ENCODE measurements at places on chromosomes 13 and 19.

DNA sequence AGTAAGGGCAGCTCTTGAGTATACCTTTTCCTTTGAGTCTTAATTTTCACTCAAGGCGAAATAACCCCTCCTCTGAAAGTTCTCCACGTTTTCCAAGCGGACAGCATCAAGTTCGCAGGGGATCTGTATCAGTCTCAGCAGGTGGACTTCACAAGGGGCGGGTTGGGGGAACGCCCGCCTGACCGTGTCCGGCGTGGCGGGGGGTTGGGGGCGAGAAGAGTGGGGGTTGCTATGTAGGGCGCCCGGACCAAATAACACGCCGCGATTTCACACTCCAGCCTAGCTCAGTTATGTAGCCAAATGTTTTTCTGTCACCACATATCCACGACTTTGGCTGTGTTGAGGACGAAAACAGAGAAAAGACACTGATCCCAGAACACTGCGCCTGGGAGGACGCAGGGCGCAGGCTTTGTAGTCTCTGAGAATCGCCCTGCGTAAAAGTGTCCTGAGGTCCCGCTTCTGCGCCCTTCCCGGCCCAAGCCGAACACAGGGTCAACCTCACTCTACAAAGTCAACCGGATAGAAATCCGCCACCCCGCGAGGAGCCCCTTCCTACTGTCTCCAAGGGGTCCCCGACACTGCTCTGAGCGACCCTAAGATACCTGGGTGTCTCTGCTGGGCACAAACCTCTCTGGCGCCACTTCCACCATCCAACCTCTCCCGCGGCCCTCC is 524 bp downstream of the RUBCNL start:
- DNase-seq, result no peak

GRCh38 chr19:919199-920050 is 2.3 kb downstream of the KISS1R start:
- no peak for DNase-seq

DNA sequence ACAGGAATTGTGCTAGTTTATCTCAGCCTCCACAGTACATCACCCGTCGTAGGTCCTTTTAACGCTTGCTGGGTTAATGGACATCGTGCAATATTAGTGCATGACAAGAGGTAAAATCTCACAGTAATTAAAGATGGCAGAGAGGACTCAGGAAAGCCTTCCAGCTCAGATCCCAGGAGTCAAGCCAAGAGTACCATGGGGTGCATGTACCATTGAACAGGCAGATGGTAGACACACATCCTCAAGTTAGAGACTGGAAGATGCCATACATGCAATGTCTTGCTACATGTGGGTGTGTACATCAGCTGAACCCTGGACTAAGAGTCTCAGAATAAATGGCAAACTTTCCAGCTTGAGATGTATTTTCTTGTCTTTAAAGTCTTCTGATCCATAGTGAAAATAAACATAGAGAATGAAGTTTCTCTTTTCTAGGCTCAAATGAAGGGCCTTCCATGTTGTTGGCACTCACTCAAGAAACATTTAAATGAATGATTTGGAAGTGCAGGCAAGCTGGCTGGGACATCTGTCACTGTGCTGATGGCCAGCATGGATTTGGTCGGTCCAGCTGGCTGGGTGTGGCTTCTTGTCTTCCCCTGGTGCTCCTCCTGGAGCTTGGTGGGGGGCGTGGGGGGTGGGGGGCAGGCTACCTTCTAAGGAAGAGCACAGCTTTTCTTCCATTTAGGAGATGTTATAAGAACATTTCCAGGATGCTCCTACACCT is 290.9 kb upstream of the MAB21L1 start:
- DNase-seq, result no peak

- peak; percentile 12 for DNase-seq
These were observed 5.9 kb upstream of the MATK start for GRCh38 chr19:3792114-3792513.

- no peak for DNase-seq
These were observed 33.3 kb upstream of the LRRC4B start for GRCh38 chr19:50601407-50602088.

GRCh38 chr13:113349491-113349890 is 14.4 kb downstream of the GRTP1 start:
- DNase-seq, result no peak

GRCh38 chr13:35926859-35927530 is 204.2 kb downstream of the DCLK1 start:
- DNase-seq, result no peak

- peak; percentile 28 for DNase-seq
These were observed 40.6 kb upstream of the EEF1AKMT1 start for GRCh38 chr13:20814224-20814910.

- no peak for DNase-seq
These were observed 225.3 kb upstream of the SERP2 start for GRCh38 chr13:44148159-44148914.

DNA sequence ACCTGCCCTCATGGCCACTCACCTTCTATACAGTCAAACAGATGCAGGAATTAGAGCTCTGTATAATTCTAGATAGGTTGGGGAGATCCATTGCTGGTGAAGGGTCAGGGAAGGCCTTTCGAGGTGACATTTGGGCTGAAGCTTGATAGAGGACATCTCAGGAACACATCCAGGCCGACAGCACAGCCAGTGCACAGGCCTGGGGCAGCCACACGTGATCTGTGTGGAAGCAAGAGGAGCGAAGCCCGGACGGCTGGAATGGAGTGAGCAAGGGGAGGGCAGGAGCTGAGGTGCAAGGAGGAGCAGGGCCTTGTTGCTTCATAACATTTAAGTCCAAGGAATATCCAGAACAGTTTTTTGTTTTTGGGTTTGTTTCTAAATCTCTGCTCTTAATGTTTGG is 4.5 kb upstream of the OVOL3 start:
- no peak for DNase-seq

GRCh38 chr13:51105046-51105445 is 6.0 kb downstream of the C13orf42 start:
- no peak for DNase-seq

- peak; percentile 98 for DNase-seq
These were observed 11.4 kb upstream of the USP12 start for GRCh38 chr13:27182844-27183497.

DNA sequence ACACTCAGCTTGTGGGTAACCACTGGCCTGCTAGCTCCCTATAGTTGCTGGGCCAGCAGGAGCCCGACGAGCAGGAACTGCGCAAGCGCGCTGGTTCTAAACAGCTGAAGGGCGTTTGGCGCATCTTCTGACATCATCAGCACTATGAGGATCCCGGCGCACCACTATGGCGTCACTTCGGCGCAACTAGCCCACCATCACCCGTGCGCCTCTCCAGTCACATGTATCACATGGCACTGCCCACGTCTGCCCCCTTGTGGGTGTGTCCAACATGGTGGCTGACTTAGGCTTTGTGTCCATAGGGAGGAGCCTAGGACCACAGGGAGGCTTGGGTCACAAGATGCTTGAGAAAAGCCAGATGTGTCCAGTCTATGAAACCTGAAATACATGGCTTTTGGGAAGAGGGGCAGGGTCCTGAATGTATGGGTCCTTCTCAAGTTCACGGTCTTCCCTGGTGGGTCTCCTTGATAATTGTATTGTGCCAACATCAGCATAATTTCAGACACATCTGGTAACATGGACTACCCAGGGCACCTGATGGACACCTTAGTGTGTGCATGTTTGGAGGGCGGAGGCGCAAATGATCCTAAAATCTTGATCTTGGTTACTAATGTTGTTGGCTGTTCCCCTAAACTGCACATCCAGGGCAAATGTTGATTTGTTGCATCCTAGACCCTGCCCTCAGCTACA is 18.0 kb downstream of the KLK4 start:
- no peak for DNase-seq

GRCh38 chr19:756821-757688 is 6.1 kb downstream of the MISP start:
- DNase-seq, result no peak

- DNase-seq, result peak; percentile 16
These were observed 56.5 kb downstream of the VAV1 start for GRCh38 chr19:6828698-6829633.

DNA sequence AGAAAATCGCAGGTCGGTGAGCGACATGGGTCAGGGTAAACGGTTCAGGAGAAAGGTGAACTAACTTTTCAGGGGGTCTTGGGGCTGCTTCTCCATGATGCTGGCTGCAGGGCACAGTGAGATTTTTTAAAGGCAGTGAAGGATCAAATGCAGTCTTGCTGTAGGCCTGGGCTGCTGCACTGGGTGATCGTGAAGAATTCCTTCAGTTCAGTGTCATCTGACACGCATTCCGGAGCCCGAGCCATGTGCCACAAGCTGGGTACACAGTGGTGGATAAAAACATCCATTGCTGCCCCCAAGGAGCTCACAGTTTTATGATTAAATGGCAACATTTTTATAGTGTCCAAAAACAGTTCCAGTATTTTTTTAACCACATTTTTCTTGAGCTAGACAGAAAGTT is 56.3 kb upstream of the GPR12 start:
- DNase-seq, result no peak

- no peak for DNase-seq
These were observed 140.0 kb downstream of the MYO16 start for GRCh38 chr13:108769213-108770070.

DNA sequence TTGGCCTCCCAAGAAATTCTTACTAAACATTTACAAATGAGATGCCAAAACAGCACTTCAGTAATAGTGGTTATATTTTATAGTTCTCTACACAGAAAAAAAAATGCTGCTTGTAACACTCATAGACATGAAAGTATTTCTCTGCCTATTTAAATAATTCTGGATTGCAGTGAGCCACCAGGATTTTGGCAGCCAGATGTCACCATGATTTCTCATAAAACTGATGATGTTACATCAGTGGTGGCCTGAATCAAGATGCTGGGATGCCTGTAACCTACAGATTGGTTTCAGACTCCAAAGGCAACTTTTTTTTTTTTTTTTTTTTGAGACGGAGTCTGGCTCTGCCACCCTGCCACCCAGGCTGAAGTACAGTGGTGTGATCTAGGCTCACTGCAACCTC is 2.7 kb upstream of the CAPS start:
- no peak for DNase-seq

DNA sequence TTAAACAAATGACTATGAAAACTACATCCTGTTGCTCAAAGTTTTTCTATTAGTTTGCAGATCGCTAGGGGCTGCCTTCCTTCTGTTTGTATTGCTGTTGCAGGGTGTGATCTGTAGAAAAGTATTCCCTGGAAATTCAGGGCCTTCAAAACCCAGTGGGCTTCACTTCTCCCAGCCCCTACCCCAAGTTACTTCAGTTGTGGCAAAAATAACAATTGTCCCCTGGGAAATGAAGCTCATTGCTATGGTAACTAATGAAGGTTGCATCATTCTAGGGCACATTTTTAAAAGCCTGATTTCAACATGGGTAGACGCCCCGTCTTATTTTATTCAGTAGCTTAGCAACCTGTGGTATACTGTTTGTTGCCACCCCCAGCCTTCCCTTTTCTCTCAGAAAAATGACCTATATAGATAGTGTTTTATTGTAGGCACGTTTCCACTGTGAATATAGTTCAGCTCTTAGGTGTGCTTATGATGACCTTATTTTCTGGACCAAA is 60.9 kb downstream of the WDFY2 start:
- DNase-seq, result no peak

DNA sequence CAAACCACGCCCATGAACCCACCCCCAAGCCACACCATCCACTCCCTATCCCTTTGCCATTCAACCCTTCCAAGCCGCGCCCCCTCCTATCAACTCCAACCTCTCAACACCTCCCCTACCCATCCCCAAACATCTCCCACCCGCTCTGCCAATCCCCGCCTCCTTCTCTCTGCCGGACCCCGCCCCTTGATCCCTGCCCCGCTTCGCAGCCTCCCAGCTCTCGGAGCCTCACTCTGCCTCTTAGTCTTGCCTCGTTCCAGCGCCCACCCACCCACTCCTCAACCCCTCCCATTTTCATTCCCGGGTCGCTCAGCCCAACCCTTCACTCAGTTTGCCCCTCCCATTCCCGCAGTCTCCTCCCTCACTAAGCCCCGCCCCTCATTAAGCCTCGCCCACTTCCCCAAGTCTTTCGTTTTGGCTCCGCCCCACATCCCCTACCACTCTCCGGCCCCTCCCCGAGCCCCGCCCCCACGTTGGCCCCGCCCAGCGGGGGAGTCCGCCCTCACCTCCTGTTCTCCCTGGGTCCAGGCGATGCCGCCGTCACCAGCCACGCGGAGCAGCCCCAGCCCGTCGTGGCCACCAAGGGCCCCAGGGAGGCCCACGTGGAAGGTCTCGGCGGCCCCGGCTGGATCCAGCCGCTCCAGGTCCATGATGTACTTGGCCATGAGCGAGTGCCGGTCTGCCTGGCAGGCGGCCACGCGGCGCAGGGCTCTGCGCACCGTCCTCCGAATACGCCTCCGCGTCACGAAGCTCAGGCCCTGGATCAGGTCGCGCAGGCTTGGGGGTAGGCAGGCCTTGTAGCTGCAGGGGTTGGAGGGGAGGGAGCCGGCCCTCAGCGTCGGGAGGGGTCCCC is 5.7 kb downstream of the JAK3 start:
- peak; percentile 88 for DNase-seq

GRCh38 chr19:33171222-33171795 is 22.8 kb upstream of the LRP3 start:
- no peak for DNase-seq

DNA sequence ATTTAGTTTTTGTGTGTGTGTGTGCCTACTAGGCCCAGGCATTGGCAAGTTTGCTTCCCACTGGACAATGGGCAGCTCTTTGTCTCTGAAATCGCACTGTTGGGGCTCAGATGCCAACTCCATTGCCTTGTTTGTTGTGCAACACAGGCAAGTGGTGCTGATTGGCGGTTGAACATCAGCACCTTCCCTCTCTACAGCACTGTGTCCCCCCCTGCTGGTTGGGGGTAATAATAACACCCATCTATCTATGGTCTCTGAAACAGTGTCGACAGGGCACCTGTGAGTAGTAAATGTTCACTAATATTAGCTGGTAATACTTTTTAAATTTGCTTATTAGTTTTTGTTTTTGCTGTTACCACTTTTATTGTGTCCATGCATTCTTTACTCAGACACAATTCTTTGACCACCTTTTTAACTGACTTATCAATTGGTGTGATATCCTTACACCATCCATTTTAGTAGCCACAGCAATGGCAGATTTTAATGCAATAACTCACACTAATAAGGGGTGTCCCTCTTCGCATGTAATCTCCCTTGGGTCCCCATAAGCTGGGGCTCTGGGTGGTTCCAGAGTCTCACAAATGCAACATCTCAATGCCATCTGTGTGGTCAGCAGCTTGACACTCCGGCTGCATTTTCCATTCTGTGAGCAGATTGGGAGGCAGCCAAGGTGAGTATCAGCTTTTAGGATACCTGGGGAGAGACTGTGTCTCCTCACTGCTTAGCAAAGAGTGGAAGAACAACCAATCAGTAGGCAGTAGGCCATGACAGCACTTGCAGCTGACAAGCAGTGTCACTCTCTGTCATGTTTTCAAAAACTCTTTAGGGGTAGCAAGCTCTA is 47.7 kb upstream of the UQCRFS1 start:
- DNase-seq, result peak; percentile 63
